ENCODE measurements at places on chromosomes 4 and X. TPM values are rescaled to one million over a fixed set of nuclear protein-coding genes. Genes with fewer than 3 reads are reported as not detected.
A peak's percentile ranks its signal among the peaks of the same experiment; 100 is the strongest.

GRCh38 chr4:124390861-124391260, 321.7 kb downstream of the ANKRD50 start:
- no peak for DNase-seq

- DNase-seq: no peak
Measured at GRCh38 chr4:57832083-57832482, 721.9 kb upstream of the IGFBP7 start.

DNA sequence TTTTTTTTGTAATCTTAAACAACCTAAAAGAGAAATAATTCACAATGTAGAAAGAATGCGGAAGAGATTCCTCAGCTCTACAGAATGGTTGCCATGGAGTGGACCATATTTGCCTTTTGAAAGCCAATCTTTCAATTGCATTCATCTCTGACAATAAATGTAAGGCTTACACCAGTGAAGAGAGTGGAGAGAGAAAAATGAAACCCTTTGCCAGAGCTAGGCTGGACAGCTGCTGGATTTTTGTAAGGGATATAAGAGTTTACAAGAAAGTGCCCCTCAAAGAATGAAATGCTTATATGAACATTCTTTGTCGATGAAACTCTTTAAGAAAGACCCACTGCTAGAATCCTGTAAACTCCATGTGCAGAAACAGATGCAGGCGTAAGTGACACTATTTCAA, 66.0 kb upstream of the FAT1 start:
- DNase-seq: no peak

DNA sequence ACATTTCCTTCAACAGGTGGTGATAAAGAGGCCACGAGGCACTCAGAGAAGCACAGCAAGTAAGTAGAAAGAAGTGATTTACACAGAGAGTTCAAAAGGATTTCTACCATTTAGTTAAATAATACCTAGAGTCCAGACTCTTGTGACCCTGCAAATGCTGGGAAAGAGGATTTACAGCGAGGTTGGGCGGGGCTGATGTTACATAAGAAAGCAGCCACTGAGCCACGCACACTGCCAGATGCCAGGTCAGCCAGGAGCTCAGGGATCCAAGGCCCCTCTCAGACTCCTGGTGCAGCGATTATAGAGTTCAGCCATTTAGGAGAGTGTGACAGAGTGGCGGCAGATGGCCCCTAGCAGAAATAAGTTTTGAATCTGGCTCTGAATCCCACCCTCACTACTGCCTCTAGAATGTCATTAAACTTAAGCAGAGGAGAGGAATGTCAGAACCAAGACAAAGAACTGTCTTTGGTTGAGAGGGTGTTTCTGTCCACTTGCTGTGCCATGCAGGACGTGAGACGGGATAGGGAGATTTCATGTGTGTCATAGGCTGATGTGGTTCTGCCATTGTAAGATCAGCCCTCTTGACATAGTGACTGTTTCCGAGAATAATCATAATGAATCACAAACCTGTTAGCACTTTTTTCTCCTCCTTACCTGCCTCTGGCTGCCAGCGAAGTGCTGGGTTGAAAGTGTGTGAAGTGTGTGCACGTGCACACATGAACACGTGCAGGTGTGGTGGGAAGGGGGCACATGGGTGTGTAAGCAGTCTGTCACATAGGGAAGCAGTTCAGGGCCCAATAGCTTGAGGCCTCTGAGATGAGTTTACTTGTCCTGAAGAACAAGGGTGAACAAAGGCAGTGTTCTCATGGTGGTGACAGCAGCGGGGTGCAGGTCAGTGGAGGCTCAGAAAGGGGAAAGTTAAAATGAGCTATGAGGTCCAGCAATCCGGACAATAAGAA, 50.1 kb downstream of the MFAP3L start:
- peak; percentile 7 for DNase-seq

- DNase-seq: no peak
Measured at GRCh38 chrX:54980334-54980733, 13.7 kb downstream of the PFKFB1 start.

DNA sequence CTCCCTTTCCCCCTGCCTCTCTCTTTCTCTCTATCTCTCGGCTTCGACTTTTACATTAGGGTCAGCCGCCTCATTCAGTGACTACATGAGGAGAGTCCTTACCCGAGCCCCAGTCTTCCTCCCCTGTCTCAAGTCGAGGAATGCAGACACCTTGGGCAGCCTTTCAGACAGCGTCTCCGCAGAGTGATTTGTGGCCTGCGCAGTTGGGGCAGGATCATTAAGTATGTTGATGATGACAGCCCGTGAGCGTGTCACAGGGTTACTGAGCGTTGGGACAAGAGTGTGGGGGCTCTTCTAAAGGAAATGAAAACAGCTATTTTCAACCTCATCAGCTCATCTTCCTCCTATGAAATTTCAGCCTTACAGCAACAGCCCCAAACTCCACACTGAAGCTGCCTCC, 312.1 kb upstream of the GATB start:
- DNase-seq: no peak

GRCh38 chr4:80128941-80129340, 55.9 kb upstream of the ANTXR2 start:
- DNase-seq: no peak

GRCh38 chr4:139129206-139129605, 47.8 kb downstream of the ELF2 start:
- DNase-seq: no peak

GRCh38 chr4:150038335-150039076, 39.7 kb upstream of the DCLK2 start:
- DNase-seq: no peak

Gene FMR1NB
- not detected for polyA plus RNA-seq
